ENCODE measurements at places on chromosomes 11 and 22.

GRCh38 chr11:88249706-88250105 lies 74.5 kb upstream of the RAB38 start:
- DNase-seq = no peak

GRCh38 chr22:43722444-43722843 lies 89.7 kb downstream of the EFCAB6 start:
- DNase-seq = no peak

DNA sequence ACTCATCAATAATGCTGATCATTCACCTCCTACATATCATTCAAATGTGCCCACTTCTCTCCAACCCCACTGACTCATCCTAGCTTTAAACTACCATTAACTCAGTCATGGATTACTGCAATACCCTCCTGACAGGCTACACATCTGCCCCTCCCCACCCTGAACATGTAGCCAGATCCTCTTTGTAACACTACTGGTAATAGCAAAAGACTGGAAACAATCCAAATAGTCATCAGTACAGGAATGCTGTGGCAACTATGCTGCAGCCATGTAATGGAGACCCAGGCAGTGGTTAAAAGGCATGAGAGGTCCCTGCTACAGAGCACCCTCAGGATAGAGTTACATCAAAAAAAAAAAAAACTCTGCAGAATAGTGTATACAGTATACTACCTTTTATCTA lies 16.6 kb downstream of the SLC43A3 start:
- no peak for DNase-seq

GRCh38 chr22:32729412-32729811 lies 72.1 kb upstream of the TIMP3 start:
- no peak for DNase-seq

Data from RKO (cell line).